HS-27A (cell line): ENCODE measurements at places on chromosomes 1 and 21.

- no peak for DNase-seq
Measured at GRCh38 chr1:90716552-90717355, at the start of gene BARHL2. BARHL2 (minus strand) TSS chr1:90717302; CDS start chr1:90717195, 107 bp downstream.

DNA sequence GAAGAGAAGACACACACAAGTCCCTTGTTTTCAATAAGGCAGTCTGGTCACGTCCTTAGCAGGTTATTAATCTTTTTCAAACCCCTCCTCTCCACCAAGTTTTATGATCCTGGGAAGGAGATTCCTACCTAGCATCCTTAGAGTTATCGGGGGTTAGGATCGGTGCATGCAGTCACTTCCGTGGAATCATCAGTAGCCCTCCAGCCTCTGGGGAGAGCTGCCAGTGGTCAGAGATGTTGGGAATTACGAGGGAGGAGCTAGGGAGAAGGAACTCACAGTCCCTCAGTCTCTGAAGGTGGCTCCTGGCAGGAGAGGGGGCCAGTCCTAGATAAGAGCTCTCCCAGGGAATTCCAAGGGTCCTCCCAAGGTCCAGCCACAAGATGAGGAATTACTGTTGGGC lies 57.7 kb upstream of the ATP5PO start:
- no peak for DNase-seq

DNA sequence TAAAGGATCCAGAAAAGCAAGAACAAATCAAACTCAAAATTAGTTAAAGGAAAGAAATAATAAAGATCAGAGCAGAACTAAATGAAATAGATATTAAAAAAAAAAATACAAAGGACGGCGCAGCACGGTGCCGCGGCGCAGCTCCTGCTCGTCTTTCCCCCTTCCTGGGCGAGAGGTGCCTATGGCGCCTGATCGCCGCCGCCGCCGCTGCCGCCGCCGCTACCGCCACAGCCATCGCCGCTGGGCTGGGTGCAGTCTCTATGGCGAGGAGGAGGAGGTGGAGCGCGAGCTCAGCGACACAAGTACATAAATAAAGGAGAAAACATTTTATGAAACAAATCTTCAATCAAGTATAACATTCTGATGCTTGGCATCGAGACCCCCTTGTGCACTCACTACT lies 77.6 kb upstream of the VANGL1 start:
- DNase-seq: no peak

- no peak for DNase-seq
Measured at GRCh38 chr1:11757047-11757446, 4.9 kb upstream of the C1orf167 start.

GRCh38 chr1:22969304-22969709 lies 3.4 kb downstream of the LACTBL1 start:
- DNase-seq: no peak

DNA sequence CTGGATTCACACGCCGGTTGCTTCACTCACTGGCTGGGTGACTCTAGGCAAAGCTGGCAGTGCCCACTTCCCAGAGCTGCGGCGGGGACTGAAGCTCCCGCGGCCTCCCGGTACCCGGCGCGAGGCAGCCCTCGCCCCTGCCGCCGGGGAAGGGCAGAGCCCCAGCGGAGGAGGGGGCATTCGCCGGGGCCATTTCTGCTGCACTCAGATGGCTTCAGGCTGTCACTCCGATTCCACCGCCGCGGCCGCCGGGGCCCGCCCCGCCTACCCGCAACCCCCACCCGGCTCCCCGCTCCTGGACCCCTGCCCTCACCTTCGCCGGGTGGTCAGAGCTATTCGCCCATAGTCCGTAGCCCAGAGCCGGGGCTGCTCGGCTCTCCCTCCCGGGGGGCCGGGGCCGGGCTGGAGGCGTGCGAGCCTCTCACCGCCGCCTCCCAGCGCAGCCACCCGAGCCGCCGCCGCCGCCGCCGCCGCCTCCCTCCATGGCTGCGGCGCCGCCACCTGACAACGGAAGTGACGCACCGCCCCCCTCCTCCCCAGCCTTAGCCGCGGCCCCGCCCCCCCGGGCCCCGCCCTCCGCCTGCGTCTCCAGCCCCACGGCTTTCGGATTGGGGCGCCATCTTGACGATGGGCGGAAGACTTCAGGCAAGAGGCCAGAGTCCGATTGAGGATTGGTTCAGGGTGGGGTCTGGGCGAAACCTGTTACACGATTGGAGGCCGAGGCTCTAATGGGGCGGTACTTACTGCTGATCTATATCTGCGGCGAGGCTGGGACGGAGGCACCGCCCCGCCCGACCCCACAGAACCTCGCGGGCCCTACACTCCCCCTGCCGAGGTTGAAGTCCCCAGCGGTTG lies at the start of gene STK40:
Gene STK40, minus strand, starts transcription at position 515 of the 855 bp plus-strand sequence. CDS start 24,592 bp downstream, outside the sequence.
- DNase-seq: peak; percentile 99

DNA sequence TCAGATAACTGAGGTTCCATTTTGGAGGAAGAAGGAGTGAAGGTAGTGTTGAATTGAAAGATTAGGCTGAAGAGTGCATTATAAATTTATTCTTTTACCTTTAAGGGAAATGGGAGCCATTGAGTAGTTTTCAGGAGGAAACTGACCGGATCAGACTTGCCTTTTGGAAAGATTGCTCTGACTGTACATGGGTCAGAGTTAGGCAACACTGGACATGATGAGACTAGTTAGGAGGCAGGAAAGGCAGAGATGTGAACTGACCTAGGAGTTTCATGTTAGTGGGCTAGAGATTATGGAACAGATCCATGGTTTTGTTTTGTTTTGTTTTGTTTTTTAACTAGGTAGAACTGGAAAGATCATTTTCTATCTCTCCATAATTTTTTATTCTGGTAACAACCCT lies 78.2 kb downstream of the SNX7 start:
- no peak for DNase-seq
